ENCODE measurements at places on chromosomes 7 and 10. TPM values are rescaled to one million over a fixed set of nuclear protein-coding genes. Genes with fewer than 3 reads are reported as not detected.
A peak's percentile ranks its signal among the peaks of the same experiment; 100 is the strongest.

SEMA3E gene
- total RNA-seq, result not detected

GRCh38 chr7:140230516-140230860 lies 53.7 kb upstream of the KDM7A start:
- peaks cover 52% of the 10 kb centered on the region for H3K4me1 ChIP-seq
- DNase-seq, result peak; percentile 81
- no peaks in the 10 kb centered on the region for H3K27me3 ChIP-seq

DNA sequence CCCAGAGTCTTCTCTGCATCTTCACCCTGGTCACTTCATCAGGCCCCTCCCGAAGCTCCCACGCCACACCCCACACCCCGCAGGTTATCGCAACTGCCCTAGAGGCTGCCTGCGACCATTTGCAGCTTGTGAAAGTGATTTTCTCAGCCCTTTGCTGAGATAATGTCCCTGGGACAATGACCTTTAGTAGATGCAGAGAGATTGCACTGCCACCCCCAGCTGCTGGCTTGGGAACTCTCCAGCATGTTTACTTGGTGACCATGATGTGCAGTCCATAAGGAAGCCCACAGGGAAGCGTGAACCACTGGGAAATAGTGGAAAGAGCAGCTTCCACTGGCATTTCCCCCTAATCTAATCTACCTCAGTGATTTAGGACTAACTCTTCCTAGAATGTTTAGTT lies 97.3 kb downstream of the WNT2 start:
- no peak for DNase-seq
- no peaks in the 10 kb centered on the region for H3K36me3 ChIP-seq
- H3K4me1 ChIP-seq, result no peaks in the 10 kb centered on the region

DNA sequence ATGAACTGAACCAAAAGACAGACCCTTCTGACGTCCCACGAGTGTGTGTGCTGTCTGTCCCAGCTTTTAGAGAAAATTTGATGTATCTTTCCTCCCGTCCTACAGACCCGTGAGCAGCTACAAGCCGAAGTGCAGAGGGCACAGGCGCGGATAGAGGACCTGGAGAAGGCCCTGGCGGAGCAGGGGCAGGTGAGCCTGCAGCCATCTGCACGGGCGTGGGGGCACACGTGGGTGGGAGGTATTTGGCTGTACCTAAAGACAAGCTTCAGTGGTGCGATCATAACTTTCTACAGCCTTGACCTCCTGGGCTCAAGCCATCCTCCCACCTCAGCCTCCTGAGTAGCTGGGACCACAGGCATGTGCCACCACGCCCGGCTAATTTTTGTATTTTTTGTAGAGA lies 41.7 kb upstream of the DPYSL4 start:
- no peak overlapping the region for H3K4me3 ChIP-seq
- peaks cover 2% of the 10 kb centered on the region for H3K27me3 ChIP-seq
- no peak overlapping the region for H3K27ac ChIP-seq
- no peaks in the 10 kb centered on the region for H3K4me1 ChIP-seq
- H3K36me3 ChIP-seq, result no peaks in the 10 kb centered on the region
- no peak for DNase-seq
